Stimulated activated CD8-positive, alpha-beta memory T cell treated with anti-CD3 and anti-CD28 coated beads, Interleukin-4, amount 100 ng/mL, for 1 hour (primary cell): ENCODE measurements at places on chromosomes 11 and 22.

GRCh38 chr11:15489281-15489680, 374.6 kb downstream of the INSC start:
- no peak for DNase-seq

DNA sequence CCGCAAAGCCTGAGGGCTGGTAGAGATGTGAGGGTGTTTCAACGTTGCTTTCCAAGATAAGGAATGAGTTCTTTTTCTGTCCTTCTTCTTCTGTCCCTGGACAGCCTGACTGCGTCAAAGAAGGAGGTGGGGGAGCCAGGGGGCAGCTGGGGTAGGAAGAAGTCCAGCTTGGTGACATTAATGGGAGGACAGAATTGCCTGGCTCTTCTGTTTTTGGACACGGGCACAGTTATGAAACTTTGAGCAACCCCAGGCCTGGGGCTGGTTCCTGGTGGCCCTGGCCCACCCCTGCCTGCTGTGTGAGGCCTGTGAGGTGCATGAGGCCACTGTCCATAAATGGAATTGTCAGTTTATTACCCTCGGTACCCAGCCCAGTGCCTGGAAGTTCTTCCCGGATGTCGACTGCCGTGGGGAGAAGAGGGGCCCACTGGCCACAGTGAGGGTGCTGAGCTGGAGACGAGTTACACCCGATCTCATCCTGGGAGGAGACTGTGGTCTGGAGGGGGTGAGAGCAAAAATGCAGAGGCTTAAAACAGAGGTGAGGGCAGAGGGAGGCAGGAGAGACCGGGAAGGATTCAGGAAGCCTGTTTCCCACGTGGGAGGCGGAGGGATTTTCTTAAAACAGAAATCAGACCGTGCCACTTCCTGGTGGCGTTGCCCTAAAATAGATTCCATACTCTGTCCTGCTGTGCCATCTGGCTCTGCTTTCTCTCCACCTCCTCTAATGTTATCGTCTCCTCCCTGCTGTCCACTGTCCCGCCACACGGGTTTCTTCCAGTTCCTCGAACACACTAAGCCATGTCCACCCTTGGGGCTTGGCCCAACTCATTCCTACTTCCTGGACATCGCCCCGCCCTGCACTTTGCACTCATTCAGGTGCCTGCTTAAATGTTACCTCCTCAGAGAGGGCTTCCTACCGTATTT, 59.7 kb upstream of the RASD2 start:
- DNase-seq, result no peak

DNA sequence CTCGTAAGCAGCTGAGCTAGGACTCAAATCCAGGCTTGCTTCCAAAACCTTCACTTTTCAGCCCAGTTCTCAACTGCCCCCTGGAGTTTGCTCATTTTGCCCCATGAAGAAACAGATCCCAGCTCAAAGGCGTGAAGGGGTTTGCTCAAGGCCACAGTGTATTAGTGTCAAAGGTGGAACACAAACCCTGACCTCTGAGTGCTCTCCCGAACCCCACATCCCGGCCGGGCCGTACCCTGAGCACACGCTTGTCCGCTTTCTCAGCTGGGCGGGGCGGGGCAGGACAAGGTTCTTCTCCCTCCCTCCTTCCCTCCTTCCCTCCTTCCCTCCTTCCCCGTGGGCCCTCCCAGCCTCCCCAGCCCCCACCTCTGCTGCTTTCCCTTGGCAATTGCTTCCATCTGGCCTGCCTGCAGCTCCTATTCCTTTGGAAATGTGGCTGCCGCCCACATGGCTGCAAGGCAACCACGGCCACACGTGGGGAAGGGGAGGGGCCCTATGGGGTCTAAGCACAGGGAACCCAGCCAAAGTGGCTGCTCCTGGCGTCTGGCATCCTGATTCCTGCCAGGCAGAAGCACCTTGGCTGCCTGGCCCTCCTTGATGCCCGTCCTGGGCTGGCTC, 4.1 kb downstream of the ST3GAL4 start:
- no peak for DNase-seq

DNA sequence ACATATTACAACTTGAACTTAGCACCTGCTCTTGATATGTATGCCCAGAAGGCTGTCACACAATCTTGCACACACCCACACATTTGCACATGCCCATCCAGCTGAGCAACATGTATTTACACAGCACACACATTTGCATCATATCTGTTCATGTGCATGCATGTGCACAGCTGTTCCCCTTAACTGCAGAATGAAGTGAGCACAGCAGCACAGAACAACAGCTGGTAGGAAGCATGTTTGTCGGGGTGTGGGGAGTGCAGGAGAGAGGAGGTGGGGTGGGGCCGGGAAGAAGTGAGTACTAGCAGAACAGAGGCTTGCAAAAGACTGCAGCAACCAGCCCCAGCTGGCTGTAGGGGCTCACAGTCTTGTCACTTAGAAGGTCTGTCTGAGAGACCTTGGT, 296.5 kb downstream of the KIRREL3 start:
- no peak for DNase-seq

GRCh38 chr11:60371386-60371785, 6.9 kb upstream of the MS4A7 start:
- DNase-seq, result no peak

GRCh38 chr11:112965656-112966055, 4.4 kb downstream of the NCAM1 start:
- no peak for DNase-seq

GRCh38 chr11:3807909-3808860, at the start of gene PGAP2:
TSS of gene PGAP2 (plus strand) at chr11:3808560. CDS start at chr11:3811260, 2,700 bp downstream.
- DNase-seq, result peak; percentile 21

DNA sequence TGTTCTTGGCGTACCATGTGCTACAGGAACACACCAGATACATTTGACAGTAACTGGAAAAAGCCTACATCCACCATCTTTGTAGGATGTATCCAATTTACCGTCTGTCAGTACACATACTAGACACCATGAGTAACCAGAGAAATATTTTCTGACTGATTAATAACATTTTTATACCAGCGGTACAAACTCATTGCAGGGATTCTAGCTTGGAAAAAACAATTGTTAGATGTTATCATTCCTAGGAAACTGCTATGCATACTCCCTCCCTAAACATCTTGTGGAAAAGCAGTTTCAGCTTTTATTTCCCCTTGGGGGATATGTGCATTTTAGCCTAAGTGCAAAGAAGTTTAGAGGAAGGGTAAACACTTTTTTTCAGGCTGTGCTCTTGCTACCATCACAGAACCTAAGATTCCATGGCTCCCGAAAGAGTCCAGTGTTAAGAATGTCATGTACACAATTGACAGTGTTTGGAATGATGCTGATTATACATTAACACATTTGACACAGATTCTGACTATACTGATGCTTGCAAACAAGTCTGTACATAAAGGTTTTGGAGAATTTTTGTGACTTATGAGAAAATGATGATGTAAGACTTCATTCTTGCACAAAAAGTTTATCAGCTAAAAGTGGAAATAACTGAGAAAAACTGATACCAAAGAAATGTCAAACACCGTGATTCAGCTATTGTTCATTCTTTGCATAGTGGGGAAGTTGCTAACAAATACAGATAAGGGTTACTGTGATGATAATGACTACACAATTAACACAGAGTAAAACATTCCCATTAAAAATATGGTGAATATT, 23.7 kb downstream of the NCF4 start:
- DNase-seq, result no peak

GRCh38 chr22:25334162-25334490, 114.7 kb downstream of the CRYBB2 start:
- DNase-seq, result no peak

DNA sequence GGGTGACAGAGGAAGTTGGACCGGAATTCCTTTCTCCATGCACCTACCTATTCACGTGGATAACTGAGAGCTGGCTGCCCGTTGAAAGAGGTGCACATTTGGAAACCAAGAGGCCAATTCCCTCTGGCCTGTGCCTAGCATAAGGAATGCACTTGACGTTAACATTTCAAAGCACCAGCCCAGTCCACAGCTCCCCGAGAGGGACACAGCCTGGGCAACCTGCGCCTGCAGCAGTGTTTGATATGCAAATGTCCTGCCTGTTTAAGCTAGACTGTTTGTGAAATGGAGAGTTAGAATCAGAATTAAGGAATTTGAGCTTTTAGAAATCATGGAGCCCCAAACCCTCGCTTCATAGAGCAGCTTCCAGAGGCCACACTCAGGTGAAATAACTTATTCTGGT, 126.1 kb downstream of the DSCAML1 start:
- DNase-seq, result no peak

DNA sequence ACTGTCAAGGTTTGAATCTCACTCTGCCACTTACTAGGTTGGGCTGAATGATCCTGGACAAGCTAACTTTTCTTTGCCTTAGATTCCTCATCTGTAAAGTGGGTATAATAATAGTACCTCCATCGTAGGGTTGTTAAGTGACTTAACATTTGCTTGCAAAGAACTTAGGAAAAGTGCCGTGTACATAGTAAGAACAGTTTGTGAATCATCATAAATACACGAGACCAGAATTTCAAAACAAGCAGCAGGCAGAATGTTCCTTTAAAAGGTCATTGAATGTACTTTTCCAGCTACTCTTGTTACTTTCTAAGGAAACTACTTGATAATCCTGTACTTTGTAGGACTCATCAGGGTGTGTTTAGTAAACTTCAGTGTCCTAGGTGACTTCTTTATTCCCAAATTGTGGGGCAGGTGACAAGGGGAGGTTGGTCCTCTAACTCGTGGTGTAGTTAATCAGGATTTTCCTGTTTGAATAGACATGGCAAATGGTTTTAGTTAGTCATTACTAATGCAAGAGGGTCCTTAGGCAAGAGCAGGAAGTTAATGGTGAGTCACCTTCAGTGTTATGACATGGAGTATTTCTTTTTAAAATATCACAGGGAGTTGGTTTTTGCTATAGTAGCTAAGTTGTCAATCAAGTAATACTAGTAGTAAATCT, 67.9 kb downstream of the YAP1 start:
- no peak for DNase-seq
